ENCODE measurements at places on chromosomes 5 and 9.

GRCh38 chr9:123039617-123040219, 6.3 kb downstream of the GPR21 start:
- no peak for DNase-seq

- DNase-seq, result no peak
Observed at GRCh38 chr9:83061990-83062650, 822 bp downstream of the RASEF start.

DNA sequence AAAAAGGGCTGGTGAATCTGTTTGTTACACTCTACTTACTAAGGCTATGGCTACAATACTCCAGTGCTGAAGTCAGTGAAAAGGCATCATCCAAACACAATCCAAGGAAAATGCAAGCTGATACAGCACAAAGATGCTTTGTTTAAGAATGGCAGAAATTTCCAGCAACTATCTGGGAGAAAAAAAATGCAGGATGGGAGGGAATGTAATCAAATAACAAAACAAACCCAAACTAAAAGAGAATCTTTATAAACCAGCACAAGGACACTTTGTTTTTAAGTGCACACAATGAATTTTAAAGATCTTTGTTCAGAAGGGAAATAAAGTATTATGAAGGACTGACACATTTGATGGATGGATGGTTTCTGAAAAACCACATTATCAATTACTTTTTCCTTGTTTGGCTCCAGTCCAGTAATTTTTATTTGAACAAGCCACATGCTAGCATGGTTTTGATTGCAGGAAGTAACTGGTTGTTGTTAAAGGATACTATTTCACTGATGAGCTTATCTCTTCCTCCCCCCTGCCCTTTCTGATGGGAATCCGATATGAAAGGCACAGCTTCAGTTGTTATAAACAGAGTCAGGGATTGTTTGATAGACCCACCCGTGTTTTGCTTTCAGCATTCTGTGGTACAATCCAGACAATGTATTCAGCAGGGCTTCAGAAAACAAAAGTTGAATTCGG, 12.1 kb upstream of the TLE4 start:
- no peak for DNase-seq

GRCh38 chr9:114035221-114035844, 42.8 kb downstream of the AMBP start:
- DNase-seq, result no peak

- no peak for DNase-seq
Observed at GRCh38 chr5:5291357-5291756, 131.1 kb upstream of the ICE1 start.

DNA sequence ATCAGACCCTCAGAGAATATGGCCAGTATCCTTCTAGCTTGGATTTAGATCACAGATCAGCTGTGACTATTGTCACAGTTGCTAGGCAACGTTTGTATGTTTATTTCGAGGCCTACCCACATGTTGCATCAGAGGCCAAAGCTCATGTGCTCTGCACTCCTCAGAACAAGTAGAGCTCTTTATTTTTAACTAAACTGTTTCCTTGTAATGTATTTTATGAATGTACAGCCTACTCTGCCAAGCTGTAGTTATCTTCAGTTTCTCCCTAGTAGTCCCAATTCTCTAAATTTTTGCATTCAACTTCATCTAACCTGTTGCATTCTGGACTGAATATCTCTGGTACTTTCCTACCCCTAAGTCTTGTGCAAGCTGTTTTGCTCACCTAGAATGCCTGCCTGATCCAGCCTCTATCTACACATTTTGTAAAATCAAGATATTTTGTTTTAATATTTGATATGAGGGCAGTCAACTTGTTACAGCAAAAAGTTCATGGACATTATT, 52.8 kb downstream of the CAST start:
- no peak for DNase-seq

- no peak for DNase-seq
Observed at GRCh38 chr9:95874989-95875304, 544 bp upstream of the ERCC6L2 start.

- DNase-seq, result peak; percentile 37
Observed at GRCh38 chr9:97853844-97854695, 1.0 kb downstream of the FOXE1 start.

DNA sequence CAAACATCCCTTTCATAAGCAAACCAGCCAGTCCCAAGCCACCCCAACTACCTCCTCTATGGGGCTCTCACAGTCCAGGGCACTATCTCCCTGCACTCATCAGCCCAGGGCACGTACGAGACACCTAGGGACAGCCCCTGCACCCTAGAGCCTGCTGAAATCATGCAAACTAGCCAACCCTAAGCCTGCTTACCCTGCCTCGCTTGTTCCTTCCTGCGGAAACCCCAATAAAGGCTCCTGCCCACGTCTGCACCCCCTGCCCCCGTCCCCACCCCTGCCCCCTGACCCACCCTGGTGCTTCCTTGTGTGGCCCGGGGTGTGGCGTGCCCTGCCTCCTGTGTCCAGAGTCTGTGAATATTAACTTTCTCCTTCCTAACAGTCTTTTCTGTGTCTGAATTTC, 135.9 kb downstream of the GADD45G start:
- DNase-seq, result no peak

- no peak for DNase-seq
Observed at GRCh38 chr9:4725706-4726442, 15.1 kb downstream of the AK3 start.

- no peak for DNase-seq
Observed at GRCh38 chr9:38177680-38178079, 108.7 kb upstream of the SHB start.

GRCh38 chr5:435961-436640, 6.9 kb upstream of the EXOC3 start:
- no peak for DNase-seq

DNA sequence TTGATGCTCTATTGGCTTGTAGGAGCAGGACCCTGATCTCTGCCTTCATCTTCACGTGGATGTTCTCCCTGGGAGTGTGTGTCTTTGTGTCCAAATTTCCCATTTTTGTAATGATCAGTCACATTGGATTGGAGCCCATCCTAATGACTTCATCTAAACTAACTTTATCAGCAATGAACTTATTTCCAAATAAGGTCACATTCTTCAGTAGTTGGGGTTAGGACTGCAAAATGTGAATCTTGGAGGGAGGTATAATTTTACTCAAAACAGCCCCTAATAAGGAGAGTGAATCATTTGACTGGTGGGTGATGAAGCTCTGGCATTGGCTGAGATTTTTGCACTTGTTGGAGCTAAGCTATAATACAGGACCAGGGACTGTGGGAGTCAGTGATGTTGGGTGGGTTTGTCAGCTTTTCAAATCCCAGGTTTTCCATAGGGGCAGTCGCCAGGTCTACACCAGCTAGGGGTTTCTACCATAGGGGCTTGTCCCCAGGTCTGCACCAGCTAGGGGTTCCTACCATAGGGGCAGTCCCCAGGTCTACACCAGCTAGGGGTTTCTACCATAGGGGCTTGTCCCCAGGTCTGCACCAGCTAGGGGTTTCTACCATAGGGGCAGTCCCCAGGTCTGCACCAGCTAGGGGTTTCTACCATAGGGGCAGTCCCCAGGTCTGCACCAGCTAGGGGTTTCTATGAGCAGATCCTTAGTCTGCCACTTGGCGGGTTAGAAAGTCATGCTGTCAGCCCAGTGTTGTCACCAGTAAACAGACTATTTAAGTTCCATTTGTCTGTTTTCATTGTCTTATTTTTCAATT, 382.6 kb upstream of the DAP start:
- no peak for DNase-seq

- no peak for DNase-seq
Observed at GRCh38 chr9:114472765-114473446, 32.4 kb downstream of the WHRN start.

- no peak for DNase-seq
Observed at GRCh38 chr9:106615118-106615889, 247.7 kb upstream of the ZNF462 start.

DNA sequence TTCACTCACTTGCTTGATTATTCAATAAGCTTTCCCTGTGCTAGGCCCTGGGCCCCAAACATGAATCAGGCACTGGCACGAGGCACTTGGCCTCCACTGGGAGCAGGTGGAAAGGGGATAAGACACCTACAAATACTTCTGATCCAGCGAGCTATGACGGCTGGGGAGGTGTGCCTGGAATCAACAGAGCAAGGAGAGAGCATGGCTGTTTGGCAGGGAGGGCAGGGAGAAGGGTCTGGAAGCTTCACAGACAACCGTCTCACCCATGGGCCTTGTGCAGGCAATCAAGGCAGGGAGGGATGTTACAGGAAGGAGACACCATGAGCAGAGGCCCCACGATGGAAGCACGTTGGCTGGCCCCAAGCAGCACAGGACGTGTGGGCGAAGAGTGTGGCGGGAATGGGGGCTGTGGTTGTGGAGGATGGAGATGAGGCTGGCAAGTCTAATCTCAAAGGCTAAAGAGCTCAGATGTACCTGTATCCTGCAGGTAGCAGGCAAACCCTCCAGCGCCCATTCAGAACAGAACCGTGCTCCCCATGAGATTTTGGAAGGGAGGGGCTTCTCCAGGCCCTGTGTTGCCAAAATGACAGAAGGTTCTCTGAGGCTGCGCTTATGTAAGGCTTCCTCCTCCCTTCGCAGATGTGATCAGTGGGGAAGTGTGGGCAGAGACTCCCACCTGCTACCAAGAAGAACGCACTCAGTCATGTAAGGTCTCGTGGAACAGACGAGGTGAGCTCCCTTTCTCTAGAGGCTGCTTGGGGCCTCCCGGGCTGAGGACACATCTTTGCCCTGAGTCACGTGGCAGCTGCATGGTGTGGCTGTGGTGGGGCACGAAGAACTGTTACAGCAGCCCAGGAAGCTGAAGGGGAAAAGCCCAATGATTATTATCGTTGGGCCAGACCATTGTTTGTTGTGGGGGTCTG, 189.7 kb downstream of the DAB2IP start:
- no peak for DNase-seq

- DNase-seq, result no peak
Observed at GRCh38 chr5:171207256-171207847, 101.7 kb upstream of the TLX3 start.

- no peak for DNase-seq
Observed at GRCh38 chr9:108182950-108183381, 672.8 kb downstream of the ACTL7B start.

GRCh38 chr5:108141676-108142075, 240.2 kb downstream of the FBXL17 start:
- DNase-seq, result no peak

- no peak for DNase-seq
Observed at GRCh38 chr9:132367613-132368313, 13.0 kb upstream of the SETX start.

DNA sequence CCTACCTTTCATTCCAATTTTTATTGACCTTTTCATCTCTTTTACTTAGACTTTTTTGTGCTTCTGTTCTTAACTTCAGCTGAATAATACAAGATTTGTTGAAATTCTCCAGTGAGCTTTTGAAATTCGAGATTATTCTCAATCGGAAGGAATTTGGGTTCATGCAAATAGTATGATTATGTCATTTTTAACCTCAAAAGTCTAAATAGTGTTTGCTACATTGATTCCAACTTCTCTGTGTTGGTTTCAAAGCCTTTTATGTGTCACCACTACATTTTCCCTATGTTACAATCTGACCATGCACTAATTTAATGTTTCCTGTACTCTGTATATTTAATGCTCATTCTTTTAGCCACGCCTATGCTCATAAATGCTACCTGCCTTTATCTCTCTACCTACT, 44.1 kb downstream of the VPS13A start:
- DNase-seq, result no peak

DNA sequence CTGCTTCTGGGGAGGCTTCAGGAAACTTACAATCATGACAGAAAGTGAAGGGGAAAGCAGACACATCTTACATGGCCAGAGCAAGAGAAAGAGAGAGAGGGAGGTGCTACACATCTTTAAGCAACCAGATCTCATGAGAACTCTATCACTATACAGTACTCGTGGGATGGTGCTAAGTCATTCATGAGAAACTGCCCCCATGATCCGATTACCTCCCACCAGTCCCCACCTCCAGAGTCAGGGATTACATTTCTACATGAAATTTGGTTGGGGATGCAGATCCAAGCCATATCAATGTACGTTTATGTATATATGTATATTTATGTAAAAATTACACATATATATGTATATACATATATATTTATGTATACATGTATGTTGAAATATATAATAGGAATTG, 54.4 kb upstream of the CCDC112 start:
- DNase-seq, result no peak

GRCh38 chr5:71693828-71694427, 25.1 kb upstream of the CARTPT start:
- DNase-seq, result no peak

DNA sequence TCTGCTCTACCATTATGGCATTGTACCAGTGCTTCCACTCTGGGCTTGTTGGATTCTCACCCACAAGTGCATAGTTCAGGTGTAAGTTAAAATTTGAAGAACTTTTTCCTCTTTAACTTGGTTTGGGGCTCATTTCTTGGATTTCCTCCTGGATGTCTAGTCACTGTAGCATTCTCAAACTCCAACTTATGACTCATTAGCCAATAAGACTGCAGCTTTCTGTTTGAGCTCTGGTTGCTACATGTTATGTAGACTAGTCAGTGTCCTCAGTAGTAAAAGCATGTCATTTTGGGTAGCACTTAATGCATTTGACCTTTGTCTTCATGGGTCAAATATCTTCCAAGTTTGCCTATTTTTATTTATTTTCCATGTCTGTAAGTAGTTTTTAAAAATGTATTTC, 790.8 kb downstream of the BRINP1 start:
- DNase-seq, result no peak

DNA sequence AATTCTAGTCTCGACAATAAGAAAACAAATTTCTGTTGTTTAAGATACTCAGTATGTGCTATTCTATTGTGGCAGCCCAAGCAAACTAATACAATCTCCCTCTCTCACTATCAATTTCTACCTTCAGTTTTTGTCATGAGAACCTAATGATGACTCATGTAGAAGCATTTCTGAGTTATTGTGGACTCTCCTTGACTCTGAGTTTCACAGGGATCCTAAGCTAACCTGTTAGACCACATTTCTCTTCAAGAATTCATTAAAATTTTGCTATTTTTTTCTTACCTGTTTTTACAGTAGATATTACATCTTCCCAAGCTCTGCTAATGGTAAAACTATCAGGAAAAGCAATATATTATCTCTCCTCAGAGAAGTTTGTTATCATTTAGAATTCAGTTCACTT, 599.1 kb upstream of the TYRP1 start:
- no peak for DNase-seq

GRCh38 chr5:168314735-168315411, 23.4 kb downstream of the WWC1 start:
- DNase-seq, result no peak

GRCh38 chr5:148968311-148968710, 94.6 kb downstream of the SH3TC2 start:
- no peak for DNase-seq

DNA sequence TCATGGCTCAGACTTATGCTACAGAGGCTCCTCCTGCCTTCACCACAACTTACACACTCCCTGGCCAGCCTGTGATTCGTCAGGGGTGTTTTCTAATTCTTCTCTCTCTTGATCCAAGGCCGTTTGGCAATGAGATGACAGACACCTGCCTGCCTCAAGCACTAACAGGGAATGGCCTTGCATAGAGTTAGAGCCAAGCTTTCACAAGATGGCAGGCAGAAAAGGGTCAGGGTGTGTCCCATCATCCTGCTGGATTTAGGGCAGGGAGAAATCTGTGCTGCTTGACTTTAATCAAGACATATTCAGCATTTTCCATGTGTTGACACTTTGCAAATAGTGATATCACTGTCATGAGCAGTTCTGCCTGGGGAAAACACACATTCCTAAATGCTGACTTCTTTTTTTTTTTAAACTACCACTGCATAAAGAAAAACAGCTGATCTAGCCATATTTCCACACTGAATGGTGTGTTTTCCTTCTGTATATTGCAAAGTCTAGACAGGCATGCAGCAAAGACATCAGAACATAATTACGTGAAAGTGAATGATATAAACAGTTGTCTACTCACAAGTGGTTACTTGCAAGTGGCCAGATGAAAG, 95.0 kb upstream of the SLC25A48 start:
- DNase-seq, result no peak

Measured in D721Med (cell line).